ENCODE measurements at places on chromosomes 3 and 15. TPM values are rescaled to one million over a fixed set of nuclear protein-coding genes. Genes with fewer than 3 reads are reported as not detected.

- peak; percentile 64 for DNase-seq
These were observed 147.5 kb downstream of the STT3B start for GRCh38 chr3:31680072-31680870.

DNA sequence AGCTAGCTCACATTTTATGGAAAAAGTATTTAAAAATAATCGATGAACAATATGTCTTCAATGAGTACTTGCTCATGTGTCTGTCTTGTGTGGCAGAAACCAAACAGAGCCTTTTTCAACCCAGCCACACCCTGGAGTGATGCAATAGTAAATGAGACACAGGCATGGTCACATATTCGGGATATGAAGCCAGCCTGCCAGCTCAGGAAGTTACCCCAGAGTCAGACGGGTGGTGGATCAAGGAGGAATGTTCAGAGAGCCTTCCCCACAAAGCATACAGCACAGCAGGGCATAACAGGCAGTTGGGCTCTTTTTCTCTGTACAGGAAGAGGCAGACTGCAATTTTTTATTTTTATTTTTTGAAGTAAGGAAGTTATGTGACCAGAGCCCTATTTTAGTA is 27.3 kb downstream of the LARP6 start:
- DNase-seq: peak; percentile 16

DNA sequence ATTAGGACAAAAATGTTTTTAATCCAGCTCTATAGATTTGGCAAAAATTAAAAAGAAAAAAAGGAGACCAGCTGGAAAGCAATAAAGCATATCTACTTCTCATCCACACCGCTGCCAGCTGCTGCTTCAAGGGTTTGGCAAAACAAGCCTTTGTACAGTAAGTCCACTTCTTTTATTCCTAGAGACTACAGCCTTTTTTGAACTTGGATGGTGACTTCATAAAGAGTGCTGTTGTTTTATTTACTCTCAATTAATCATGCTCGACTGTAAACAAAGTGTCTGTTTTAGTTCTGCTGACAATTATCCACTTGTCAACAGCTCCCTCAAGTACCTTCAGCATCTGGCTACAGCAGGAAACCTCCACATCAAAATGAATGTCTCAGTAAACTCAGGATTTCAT is 12.3 kb upstream of the FOXB1 start:
- DNase-seq: peak; percentile 58

DNA sequence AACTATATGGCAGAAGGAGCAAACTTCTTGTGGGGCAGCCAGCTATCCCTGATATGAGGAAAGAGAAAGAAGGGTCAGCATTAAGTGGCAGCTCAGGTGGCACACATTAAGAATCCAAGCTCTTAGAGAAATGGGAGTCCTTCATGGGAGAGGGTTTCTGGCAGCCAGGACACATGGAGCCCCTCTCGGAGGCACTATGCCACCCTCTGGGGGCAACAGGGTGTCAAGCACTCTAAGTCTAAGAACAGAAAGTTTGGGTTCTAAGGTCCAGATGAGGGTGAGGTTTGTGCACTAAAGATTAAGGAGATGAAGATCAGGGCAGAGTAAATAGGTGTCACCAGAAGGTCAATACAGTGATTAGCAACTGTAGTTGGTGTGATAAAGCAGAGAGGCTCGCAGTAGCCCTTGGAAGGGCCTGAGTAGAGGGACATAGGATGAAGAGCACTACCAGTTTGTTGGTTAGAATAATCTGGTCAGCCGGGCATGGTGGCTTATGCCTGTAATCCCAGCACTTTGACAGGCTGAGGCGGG is 89.3 kb downstream of the ST6GAL1 start:
- no peak for DNase-seq

DNA sequence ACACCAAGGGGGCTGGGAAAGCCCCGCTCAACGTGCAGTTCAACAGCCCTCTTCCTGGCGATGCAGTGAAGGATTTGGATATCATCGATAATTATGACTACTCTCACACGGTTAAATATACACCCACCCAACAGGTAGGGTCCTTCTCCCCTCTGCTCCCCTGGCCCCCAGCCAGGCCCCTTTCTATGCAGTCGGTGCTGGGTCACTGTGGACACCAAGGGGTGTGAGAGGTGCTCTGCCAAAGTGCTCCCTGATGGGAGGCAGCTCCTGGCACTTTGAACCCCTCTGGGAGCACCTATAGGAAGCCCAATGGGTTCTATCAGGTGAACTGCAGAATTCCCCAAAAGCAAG is 98.6 kb downstream of the DNASE1L3 start:
- no peak for DNase-seq

- peak; percentile 42 for DNase-seq
These were observed 783.3 kb upstream of the ARRDC4 start for GRCh38 chr15:97177151-97177577.

DNA sequence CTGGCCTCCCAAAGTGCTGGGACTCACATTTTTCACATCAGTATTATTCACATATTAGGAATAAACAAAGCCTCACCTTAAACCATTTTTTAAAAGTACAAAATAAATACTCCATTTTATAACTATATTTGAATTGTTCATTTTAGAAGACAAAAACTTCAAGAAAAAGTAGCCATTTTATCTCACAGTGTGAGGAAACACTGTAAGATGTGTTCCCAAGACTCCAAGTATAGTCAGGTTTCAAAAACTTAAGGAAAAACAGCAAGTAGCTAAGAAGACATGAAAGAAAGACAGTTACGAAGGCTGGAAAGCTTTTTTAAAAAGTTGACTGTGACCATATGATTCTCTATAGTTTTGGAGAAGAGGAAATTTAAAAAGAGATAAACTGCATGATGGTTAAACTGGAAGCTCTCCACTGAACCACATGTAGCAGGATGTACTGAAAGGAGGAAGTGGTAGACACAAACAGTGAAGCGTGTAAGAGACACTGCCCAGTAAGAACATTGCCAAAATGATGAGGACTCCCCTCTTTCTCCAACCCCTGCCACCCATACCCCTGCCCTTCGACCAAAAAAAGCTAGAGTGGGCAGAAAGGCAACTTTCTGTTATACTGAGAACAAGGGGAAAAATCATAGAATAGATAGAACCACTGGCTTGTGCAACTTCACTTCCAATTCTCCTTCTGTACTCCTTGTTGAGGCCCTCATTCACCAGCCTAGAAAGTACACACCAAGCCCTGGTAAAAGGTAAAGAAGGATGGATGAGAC is 6.2 kb upstream of the TMF1 start:
- no peak for DNase-seq

DNA sequence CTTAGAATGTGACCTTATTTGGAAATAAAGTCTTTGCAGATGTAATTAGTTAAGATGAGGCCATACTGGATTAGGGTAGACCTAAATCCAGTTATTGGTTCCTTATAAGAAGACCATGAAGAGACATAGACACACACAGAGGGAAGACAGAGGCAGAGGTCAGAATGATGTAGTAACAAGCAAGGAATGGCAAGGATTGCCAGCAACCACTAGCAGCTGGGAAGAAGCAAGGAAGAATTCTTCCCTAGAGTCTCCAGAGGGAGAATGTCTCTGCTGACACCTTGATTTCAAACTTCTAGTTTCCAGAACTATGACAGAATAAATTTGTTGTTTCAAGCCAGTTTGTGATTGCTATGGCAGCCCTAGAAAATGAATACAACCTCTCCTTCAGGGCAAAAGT is 116.7 kb downstream of the WDR76 start:
- DNase-seq: no peak

MYO5C gene
- 64.5 TPM for total RNA-seq

GRCh38 chr3:36700537-36701248 is 63.7 kb downstream of the DCLK3 start:
- peak; percentile 73 for DNase-seq

DNA sequence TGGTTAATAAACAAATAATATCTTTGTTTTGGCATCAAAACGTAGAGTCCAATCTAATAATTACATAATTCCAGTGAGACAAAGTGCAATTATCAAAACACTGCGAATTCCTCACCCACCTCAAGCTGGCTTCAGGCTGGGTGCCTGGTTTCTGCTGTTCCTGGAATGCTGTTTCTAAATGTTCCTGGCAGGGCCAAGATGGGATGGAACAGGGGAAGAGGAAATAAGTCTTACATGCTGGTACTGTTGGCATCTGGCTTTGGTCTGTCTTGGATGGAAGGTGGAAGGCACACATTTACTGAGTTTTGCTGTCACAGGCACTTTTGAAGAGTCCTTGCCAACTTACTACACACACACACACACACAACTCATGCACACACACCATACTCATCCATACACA is 101.9 kb upstream of the SLCO3A1 start:
- DNase-seq: no peak

GCNT3 gene
- 0.63 TPM for total RNA-seq

GRCh38 chr3:3666664-3667063 is 132.6 kb upstream of the LRRN1 start:
- peak; percentile 25 for DNase-seq

DNA sequence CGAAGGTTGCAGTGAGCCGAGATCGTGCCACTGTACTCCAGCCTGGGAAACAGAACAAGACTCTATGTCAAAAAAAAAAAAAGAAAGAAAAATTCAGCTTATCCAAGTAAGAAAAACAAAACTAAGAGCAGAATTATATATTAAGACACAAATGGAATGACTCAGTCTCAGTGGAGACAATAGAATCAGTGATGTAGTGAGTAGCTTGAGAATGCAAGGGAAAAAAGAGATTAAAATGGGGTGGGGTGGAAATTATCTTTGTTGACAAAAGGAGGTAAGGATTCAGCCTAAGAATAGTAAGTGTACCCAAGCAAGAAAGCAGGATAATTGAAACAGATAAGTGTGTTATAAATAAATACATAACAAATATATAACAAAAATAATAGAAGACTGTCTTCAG is 70.7 kb downstream of the BLM start:
- no peak for DNase-seq

CORO2B gene
- 5.9 TPM for total RNA-seq

- no peak for DNase-seq
These were observed 95.5 kb downstream of the FILIP1L start for GRCh38 chr3:100018806-100019205.

DNA sequence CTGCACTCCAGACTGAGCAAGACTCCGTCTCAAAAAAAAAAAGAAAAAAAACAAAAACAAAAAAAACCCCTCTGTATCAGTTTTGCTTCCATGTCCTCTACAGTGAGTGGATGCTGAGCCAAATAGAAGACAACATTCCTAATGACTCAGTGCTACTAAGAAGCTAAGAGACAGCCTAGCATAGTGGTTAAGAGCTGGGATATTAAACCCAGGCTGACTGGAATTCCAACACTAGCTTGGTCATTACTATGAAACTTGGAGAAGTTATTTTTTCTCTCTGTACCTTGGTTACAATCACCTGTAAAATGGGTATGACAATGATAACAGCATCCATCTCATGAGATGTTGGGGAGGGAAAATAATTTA is 60.9 kb upstream of the PYGO1 start:
- no peak for DNase-seq

DNA sequence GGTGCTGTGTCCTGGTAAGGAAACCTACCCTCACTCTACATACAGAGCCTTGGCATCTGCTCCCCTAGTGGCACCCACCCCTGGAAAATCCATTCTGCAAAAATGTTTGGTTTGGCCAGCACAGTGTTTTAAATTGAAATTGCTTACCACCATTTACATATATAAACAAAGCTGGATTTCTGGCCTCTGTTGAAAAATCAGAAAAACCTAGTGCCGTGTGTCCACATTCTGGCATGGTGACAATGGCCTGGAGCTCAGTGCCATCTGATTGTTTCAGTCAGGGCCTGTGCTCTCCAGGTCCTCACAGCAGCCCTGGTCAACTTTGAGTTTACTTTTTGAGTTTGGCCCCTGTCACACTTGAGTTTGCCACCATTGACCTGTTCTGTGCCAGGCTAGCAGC is 2.9 kb upstream of the IL17RC start:
- peak; percentile 23 for DNase-seq

GATM gene
- 6.3 TPM for total RNA-seq

DNA sequence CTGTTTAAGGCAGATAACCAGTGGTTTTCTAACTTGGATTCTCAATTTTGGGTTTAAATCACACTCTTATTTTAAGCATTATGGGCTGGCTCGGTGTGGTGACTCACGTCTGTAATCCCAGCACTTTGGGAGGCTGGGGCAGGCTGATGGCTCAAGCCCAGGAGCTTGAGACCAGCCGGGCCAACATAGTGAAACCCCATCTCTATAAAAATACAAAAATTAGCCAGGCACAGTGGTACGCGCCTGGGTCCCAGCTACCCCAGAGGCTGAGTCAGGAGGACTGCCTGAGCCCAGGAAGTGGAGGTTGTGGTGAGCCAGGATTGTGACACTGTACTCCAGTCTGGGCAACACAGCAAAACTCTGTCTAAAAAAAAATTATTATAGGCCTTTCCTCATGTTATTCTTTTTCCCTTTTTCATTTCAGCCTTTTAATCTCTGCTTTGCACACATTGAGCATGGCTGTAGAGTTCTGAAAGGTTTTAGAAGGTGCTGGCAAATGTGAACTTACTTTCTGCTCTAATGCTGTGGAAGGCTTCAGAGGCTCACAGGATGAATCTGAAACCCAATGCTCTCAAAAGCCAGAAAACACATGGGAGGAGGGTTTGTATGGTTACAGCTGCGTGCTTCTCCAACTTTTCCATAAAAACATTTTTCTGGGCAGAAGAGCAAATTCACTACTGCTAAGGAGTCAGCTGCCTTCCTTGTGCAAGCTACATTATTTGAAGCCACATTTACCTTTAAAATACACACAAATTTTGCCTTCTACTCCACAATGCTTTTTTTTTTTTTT is 32.5 kb downstream of the CHAC1 start:
- DNase-seq: no peak

ATRIP gene
- 7.6 TPM for total RNA-seq

A4GNT gene
- 0.25 TPM for total RNA-seq

C3orf70 gene
- 4.9 TPM for total RNA-seq

DNA sequence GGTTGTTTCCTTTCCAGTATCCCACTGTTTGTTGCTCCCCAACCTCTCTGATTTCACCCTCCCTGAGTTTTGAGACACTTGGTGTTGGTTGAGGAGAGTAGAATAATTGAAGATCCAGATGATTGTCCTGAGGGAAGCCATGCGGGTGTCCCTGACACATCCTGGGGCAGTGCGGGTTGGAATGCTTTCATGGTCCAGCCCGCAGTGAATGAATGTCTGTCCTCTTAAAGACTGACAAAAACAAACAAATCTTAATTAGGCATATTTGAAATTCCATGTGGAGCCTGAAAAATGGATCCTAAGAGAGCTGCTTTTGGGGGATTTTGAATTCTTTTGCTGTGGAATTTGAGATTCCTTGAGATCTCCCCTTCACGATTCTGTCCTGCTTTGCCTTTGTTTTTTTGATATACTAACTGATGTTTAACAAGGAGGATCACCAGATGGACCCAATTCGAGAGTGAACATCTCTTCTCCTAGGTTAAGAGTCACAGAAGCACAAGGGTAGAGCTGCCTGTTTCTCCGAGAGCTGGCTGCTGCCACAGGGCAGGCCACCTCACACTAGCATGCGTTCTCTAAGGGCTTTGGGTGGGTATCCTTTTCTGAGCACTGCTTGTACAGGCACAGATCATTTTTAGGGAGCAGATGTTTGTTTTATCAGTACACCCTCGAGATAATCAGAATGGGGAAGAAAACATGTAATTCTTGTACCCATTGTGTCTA is 47.4 kb downstream of the GPR171 start:
- DNase-seq: peak; percentile 28

GRCh38 chr3:194955546-194955945 is 269.9 kb downstream of the FAM43A start:
- no peak for DNase-seq

- no peak for DNase-seq
These were observed 68.9 kb downstream of the PLD1 start for GRCh38 chr3:171741377-171741776.

KBTBD13 gene
- 0.23 TPM for total RNA-seq

GRCh38 chr3:31559872-31560534 is 27.3 kb downstream of the STT3B start:
- DNase-seq: no peak

LMAN1L gene
- total RNA-seq: not detected

CRABP1 gene
- not detected for total RNA-seq

TM6SF1 gene
- 4.3 TPM for total RNA-seq

GOLGA6L10 gene
- 7.0 TPM for total RNA-seq

All from lung (tissue), 17 donors.